ENCODE measurements at places on chromosomes 11 and 22.

GRCh38 chr11:66973956-66974580, 1.0 kb upstream of the C11orf86 start:
- DNase-seq: no peak

DNA sequence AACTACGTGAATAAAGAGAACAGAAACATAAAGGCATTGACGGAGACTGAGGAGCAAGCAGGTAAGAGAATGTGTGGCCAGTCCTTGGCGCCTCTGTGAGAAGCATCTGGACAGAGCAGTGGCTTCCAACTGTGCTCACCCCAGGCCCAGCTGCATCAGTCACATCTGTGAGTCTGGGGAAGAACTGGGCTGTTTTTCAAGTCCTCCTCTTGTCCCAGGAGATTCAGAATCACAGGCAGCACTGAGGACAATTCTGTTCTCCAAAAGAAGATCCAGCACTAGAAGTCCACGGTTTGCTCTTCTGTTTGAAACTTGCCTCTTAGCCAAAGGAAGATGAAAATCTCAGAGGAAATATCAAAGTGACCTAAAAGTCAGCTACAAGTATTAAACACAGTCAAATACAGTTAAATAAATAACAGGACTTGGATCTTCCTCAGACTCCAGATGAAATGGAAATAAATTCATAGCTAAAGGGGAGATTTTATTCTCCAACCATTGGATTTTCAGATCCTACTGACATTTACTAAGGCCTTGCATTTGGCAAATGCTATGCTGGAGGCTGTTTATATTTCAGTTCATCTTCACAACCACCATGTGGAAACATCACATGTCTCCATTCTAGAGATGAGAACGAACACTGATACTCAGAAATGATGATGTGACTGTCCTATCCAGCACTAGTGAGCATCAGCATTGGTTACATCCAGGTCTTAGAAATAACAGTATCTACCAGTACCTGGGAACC, 14.1 kb downstream of the FAM181B start:
- no peak for DNase-seq

- no peak for DNase-seq
Observed at GRCh38 chr11:113174882-113175281, 139.5 kb upstream of the TTC12 start.

DNA sequence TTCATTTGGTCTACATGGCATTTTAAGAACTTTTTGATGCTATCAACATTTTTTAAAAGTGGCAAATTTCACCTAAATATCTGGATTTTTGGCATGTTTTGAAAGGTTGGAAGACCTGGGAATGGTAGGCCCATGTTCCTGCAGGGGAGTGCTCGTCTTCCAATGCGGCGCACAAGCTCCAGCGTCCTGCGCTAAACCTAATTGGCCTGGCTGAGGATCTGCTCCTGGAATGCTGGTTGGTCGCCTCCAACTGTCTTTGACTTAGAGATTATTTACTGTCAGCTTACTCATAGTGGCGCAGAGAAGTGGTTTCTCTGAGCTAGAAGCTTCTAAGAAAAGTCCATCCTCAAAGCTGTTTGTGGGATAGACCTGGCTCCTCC, 626 bp upstream of the LIMK2 start:
- DNase-seq: peak; percentile 38

- DNase-seq: peak; percentile 35
Observed at GRCh38 chr11:2870969-2871680, 14.4 kb downstream of the CDKN1C start.

GRCh38 chr11:117127171-117127901, 16.8 kb upstream of the PAFAH1B2 start:
- DNase-seq: no peak

- DNase-seq: no peak
Observed at GRCh38 chr11:1088927-1089737, 14.5 kb downstream of the MUC2 start.

DNA sequence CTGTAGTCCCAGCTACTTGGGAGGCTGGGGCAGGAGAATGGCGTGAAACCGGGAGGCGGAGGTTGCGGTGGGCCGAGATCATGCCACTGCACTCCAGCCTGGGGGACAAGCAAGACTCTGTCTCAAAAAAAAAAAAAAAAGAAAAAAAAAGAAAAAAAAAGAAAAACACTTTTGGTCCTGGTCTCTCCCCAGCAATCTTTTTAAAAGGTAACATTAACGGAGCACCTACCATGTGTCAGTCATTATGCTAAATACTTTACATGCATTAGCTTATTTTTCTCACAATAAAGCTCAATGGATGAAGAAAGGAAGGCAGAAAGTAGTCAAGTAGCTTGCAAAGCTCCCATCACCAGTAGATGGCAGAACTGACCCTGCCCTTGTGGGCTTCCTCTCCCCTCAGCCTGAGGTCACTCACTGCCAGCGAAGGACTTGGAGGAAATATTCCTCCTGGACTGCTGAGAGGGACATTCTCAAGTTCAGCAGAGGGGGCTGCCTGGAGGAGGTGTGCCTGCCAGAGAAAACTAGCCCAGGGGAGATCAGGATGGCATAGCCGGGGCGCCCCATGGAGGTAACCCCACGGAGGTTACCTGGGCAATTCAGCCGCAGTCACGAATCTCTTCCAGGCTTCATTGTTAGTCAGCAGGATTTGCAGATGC, 15.5 kb downstream of the APOL3 start:
- peak; percentile 69 for DNase-seq

DNA sequence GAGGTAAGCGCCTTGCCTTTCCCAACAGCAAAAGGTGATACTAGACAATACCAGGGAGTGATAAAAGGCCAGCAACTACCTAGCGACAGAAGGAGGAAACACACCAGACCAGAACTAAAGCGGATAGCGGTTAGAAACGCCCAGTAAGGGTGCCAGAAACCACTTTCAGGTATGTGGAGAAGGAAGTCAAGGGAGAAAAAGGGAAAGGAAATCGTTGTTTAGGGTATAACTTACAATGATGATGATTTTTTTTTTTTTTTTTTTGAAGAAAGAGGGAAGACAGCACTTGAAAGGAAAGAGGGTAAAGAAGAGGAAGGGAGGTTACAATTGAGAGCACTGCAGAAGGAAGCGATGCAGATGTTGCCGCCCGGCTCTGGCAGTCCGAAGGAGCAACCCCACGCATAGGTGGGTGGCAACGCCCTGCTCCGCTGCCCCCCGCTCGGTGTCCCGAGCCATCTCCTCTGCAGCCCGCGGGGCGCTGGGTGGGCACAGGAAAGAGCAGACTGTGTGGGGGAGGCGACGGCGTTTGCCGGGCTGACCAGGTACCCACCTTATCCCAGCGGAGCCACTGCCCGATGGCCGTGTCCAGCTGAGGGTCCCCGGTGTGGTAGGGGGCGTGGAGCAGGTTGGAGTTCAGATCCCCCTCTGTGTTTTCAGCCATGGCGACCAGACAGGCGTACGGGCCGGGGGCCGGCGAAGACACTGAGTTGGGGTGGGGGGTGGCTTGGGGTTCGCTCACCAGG, 561 bp downstream of the PGM2L1 start:
- DNase-seq: peak; percentile 30

DNA sequence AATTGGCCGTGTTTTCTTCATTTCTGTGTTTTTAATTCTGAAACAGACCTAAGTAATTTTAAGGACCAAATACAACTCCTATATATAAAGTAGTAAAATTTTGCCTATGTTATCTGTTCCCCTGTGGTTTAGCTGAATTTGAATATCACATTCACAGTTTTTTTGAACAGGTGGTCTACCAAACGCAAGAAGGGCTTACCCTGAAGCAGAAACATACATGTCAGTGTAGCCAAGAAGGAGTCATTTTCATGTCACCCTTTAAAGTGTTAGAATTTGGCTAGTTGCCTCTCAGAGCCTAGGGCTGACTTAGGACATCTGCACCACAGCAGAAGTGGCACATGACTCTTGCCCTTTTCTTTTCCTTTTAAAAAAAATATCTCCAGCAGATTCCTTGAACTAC, 34.3 kb downstream of the MYBPC3 start:
- no peak for DNase-seq

DNA sequence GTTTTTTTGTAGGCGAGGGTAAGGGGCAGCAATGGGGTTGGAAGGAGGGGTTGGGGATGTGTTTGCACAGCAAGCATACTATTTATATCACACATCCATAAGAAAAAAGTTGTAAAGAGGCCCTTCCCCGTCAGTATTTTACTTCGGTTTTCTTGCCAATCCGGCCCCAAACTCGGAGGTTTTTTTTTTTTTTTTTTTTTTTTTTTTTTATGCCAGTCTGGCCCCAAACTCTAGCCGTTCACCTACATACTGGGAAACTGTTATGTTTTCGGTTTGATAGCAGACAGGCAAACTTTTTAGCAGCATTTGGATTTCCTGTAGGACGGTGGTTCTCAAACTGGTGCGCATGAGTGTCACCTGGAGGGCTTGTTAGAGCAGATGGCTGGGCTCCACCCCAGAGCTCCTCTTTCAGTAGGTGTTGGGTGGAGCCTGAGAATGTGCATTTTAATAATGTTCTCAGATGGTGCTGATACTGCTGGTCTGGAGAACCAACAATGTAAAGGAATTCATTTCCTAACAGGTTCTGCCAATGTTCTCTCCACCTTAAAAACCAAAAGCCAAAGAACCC, 76.5 kb upstream of the ZBED5 start:
- DNase-seq: no peak

GRCh38 chr11:9765320-9766101, 101.6 kb downstream of the SWAP70 start:
- DNase-seq: no peak

DNA sequence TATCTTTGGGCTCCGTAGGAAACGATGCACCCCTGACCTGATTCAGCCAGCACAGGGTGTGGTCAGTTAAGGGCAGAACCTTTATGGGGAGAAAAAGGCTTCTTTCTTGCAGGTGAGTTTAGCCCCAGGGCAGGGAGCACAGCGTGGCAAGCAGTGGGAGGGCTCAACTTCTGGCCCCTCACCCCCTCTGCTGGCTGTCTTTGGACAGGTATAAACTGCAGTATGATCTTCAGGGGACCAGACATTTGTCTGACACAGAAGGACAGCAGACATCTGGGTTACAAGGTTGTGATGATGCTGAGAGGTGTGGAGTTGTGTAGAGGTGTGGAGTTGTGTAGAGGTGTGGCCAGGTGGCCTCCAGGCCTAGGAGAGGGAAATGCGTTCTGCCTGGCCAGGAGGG, 324.0 kb upstream of the PLET1 start:
- no peak for DNase-seq

GRCh38 chr11:33694346-33695050, 6.1 kb downstream of the C11orf91 start:
- DNase-seq: no peak

DNA sequence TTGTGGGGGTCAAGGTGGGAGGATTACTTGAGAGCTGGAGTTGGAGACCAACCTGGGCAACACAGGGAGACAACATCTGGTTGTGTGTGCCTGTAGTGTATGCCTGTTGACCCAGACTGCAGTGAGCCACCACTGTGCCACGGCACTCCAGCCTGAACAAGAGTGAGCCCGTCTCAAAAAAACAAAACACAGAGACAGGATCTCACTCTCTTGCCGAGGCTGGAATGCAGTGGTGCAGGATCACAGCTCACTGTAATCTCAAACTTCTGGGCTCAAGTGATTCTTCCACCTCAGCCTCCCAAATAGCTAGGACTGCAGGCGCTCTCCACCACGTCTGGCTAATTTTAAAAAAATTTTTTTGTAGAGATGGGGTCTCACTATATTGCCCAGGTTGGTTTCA, 112.5 kb downstream of the SGSM3 start:
- no peak for DNase-seq

DNA sequence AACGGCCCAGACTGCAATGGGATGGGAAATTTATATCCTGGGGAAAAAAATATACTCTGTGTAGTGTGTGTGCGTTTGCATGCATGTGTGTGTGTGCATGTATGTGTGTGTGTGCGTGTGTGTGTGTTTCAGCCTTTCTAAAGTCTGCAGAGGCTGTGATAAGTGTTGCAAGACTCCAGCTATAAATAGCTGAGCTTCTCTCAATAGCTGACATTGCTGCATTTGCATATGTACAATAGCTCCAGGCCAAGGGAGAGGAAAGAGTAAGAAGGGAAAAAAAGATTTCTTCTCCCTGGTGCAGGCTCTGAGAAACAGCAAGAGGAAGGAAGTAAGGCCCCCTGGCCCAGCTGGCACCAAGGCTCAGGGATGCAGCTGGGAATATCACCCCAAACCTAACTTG, 483.0 kb downstream of the MN1 start:
- no peak for DNase-seq

Data from kidney capillary endothelial cell (primary cell).